ENCODE measurements at places on chromosomes 13 and 19.

- DNase-seq = peak; percentile 31
Measured at GRCh38 chr19:13790354-13790753, 4.9 kb upstream of the ZSWIM4 start.

- DNase-seq = no peak
Measured at GRCh38 chr19:47475465-47475864, 3.8 kb upstream of the SLC8A2 start.

GRCh38 chr19:3547301-3547731 lies 8.3 kb downstream of the TEKTIP1 start:
- DNase-seq = peak; percentile 52

GRCh38 chr13:36000028-36000427 lies 131.2 kb downstream of the DCLK1 start:
- no peak for DNase-seq

GRCh38 chr13:37319031-37319443 lies 213.6 kb upstream of the CSNK1A1L start:
- DNase-seq = no peak

DNA sequence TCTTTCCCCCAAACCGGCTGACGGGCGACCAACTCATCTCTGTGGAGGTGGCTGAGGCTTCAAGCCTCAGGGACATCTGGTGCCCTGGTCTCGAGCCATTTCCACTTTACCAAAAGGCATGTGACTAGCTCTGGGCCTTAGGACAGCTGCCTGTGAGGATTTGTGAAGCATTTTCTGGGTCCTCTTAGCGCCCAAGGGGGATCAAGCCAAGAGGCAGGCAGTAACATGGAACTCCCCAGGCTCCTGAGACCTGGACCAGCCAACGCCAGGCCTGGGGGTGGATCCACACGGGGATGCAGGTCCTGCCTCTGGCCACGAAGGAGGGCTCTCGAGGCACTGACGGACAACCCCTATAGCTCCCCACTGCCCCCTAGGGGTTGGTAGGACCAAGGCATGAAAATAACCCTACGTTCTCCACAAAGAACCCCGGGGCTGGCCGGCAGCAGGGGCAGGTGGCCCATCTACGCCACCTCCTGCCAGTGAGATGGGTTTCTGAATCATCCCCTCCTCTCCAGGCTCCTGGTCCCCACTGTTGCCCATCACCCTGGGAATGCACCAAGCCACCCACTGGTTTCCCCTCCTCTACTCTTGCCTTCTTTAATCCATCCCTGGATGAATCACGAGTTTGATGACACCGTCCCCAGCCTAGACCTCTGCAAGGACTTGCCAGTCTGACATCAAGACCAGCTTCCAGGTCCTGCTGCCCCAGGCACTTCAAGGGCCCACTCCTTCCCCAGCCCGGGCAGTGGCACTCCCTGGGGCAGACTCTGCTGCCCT lies 7.0 kb upstream of the MYDGF start:
- peak; percentile 27 for DNase-seq

GRCh38 chr19:49890349-49891311 lies 6.1 kb downstream of the IL4I1 start:
- DNase-seq = peak; percentile 66

- DNase-seq = no peak
Measured at GRCh38 chr13:107999751-108000150, 215.6 kb downstream of the LIG4 start.

GRCh38 chr13:73849292-73849691 lies 284.9 kb downstream of the KLF12 start:
- peak; percentile 40 for DNase-seq

GRCh38 chr13:98461486-98462240 lies 115.2 kb downstream of the STK24 start:
- no peak for DNase-seq

GRCh38 chr13:49314344-49314882 lies 66.7 kb downstream of the CDADC1 start:
- DNase-seq = no peak

GRCh38 chr19:47471733-47472457 lies at the start of gene SLC8A2:
Gene SLC8A2 (minus strand): TSS chr19:47471893. CDS start chr19:47466403, 5,490 bp downstream.
- DNase-seq = peak; percentile 76

GRCh38 chr19:11422163-11423065 lies 3.3 kb upstream of the RGL3 start:
- DNase-seq = peak; percentile 88

DNA sequence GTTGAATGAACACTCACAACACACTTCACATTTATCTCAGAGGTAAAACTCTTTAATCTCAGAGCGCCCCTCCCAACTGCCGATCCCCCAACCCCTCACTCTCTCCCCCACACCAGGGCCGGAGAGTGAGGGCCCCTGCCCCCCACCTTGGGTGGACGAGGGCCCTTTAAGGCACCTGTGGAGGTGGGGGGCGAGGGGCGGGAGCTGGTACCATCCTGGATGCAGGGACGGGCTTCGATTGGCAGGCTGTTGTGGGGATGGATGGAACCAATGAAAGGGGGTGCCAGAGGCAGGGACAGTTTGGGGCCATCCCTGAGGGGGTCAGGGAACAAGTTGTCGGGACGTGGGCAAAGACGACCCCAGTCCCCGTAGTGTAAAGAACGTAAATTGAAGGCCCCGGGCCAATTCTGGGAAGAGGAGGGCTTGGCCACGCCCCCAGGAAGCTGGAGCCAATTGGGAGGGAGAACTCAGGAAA lies 1.7 kb upstream of the PNKP start:
- no peak for DNase-seq

DNA sequence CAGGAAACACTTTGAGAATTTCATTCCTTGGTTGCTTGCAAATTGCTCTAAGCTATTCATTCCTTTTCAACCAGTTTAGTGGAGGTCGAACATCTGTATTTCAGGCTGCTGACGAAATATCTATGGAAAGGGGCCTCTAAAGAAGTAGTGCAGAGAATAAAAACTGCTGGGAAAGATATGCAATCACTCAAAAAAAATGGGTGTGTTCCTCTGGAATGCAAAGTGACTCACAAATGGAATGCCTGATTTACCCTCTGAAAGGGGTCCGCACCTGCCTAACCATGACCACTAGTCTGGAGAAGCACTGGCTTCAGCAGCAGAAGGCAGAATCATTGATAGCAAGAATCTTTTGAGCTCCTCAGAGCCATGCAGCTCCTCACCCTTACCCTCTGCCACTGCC lies 129.4 kb downstream of the PCDH9 start:
- DNase-seq = no peak

DNA sequence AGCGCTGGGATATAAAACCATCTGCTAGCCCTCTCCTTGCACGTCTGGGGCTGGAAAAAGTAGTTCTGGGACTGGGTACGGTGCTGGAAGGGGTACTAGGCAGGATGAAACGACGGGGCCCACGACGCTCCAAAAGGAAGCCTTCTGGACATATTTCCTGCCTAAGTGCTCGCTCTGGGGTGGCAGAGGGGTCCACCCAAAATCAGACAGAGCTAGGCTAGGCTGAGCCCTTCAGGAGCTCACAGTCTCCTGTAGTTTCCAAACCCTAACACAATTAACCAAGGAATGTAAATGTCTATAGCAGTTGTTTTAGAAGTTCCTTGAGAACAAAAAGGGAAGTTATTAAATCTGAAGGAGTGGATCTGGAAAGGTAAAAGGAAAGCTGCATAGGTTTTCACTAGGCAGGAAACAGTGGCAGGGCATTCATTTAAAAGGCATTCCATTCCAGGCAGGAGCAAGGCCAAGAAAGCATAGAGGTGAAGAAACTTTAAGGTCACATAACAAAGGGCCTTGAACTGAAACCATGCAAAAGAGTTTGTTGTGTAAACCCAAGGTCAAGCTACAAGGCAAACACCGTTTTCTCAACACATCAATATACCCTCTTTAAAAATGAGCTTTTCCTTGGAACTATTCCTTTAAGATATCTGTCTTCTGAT lies 634 bp upstream of the DIAPH3 start:
- no peak for DNase-seq

DNA sequence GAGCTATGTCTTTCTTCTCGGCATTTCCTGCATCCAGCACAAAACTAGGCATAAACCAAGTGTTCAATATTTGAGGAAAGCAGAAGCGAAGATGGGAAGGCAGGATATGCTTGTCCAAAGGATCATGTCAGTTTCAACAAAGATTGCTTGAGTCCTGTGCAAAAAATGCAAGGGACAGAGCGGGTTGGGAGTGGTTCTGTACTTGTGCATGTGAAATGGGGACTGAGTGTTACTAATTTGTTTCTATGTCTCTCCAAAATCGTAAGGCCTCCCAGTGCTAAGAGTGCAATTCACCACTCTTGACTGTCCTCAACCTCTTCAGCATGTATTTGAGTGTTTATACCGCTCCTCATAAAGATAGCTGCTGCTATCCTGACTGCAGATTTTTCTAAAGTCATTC lies 166.2 kb downstream of the DLEU7 start:
- DNase-seq = no peak

- DNase-seq = no peak
Measured at GRCh38 chr13:42815681-42816080, 34.3 kb downstream of the FAM216B start.

DNA sequence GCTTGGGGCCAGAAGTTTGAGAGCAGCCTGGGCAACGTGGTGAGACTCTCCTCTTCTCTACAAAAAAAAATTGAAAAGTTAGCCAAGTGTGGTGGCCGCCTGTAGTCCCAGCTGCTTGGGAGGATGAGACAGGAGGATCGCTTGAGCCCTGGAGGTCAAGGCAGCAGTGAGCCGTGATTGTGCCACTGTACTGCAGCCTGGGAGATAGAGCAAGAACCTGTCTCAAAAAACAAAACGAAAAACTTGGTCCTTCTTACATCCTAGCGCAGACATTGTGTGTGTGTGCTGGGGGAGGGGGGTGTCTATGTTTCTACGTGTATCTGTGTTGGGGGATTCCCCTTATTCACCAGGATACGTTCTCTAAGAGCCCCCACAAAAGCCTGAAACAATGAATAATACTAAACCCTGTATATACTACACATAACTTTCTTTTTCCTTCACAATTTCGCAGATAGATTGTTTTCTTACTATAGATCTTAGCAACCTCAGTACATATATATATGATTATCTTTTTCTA lies 7.9 kb downstream of the AXL start:
- no peak for DNase-seq

GRCh38 chr13:100880166-100880565 lies 205.6 kb upstream of the TMTC4 start:
- no peak for DNase-seq

DNA sequence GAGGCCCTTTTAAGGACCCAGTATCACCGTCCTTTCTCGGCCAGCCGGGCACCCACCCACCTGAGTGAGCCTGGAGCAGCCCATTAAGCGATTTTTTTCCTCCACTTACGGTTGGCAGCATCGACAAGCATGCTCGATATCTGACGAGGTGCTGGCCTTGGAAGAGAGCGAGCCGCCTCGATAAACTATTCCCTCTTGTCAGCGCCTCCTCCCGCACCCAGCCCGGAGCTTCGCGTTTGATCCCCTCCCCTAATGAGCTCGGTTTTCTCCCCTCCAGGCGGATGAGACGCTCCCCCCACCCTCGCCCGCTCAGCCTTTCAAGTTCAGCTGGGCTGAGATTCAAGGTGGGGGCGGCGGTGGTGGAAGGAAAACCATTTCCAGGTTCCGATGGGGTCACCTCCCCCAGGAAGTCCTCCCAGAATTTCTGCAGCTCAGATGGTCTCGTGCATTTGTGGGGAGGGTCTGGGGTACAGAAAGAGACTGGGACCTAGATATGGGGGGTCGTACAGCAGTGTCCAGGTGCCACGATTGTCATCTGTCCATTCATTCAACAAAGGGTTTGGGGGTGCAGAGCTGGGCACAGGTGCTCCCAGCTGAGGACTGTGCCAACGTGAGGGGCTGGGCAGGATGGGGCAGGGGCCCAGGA lies 18.9 kb upstream of the ONECUT3 start:
- DNase-seq = no peak

DNA sequence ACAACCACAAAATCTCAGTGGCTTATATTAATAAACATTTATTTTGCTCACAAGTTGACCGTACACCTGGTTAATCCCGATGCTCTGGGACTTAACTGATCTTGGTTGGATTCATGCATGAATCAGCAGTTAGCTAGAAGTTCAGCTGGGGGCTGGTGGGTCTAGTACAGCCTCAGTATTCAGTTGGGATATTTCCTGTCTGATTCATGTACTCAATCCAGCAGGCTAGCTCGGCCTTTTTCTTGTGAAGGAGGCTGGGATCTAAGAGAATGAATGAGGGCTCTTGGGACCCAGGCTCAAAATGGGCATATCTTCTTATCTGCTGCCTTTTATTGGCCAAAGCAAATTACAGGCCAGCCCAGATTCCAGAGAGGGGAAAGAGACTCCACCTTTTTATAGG lies 178.8 kb downstream of the KCTD12 start:
- no peak for DNase-seq

GRCh38 chr13:31772231-31772630 lies 32.9 kb downstream of the RXFP2 start:
- no peak for DNase-seq

- DNase-seq = no peak
Measured at GRCh38 chr13:31998131-31998530, 33.4 kb upstream of the FRY start.

- DNase-seq = peak; percentile 39
Measured at GRCh38 chr19:14686411-14686810, 3.4 kb upstream of the ZNF333 start.

GRCh38 chr19:39428283-39429112 lies 7.3 kb downstream of the RPS16 start:
- DNase-seq = no peak

DNA sequence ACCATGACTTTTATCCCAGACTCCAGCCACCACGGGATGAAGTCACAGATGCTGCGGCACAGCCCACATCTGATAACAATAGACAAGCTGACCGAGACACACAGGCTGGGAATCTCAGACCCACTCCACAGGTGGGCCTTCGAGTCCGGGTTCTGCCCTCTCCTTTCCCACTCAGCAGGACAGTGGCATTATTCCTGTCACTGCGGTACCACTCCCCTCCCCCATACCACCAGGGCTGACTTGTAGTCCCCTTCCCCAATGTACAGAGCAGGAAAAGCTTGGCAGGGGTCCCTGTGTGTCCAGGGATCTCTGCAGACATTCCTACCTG lies 179 bp upstream of the AMER2 start:
- DNase-seq = no peak

DNA sequence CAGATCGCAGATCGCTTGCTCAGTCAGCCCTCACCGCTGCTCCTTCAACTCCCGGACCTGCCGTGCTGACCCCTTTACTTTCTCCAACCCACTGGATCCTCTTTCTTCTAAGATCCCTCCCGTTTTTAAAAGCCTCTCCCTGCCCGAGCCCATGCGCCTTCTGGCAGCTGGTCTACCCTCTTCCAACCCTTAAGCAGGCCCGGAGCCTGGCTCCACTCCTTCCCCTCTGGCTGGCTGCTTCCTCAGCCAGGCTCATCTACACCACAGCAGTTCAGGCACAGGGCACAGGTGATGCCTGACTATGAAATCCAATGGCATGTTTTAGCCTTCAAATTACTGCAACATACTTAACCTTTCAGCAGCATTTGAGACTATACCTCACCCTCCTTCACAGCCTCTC lies 63.8 kb upstream of the PABPC3 start:
- DNase-seq = no peak

- DNase-seq = no peak
Measured at GRCh38 chr13:60074397-60074796, 89.3 kb downstream of the DIAPH3 start.

GRCh38 chr13:90416519-90416918 lies 931.0 kb upstream of the MIR17HG start:
- DNase-seq = no peak

Data from activated CD8-positive, alpha-beta T cell treated with anti-CD3 and anti-CD28 coated beads, Interleukin-2, amount 10 ng/mL, durations not matched to agents 7 days and 5 days (primary cell).